ENCODE measurements at places on chromosomes 4 and X.

DNA sequence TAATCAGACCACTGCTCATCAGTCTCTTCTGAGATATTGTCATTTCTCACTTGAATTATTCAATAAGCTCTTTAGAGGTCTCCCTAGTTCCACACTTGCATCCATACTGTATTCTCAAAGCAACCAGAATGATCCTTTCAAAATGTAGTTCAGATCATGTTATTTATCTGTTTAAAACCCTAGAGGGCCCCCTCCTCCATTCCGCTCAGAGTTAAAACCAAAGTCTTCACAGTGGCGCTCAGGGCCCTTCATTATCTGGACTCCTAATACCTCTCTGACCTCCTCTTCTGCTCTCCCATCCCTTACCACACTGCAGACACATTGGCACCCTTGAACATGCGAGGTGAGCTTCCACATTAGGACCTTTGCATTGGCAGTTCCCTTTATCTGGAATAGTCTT is 32.7 kb upstream of the HPGDS start:
- no peak for DNase-seq

DNA sequence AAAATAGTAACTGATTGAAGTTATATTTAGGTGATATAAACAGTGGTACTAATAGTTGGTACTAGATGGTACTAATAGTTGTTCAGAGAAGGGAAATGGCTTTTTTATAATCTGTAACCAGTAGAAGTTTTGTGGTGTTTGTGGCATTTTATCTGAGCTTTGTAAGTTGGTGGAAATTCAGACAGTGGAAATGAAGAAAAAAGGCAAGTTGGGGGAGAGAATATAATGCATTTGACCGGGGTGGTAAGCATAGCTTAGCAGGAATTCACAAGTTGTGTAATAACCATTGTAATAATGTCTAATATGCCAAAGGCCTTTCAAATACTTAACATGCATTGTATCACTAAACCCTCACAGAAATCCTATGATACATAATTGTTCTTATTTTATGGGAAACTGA is 36.3 kb downstream of the DTHD1 start:
- DNase-seq: no peak

DNA sequence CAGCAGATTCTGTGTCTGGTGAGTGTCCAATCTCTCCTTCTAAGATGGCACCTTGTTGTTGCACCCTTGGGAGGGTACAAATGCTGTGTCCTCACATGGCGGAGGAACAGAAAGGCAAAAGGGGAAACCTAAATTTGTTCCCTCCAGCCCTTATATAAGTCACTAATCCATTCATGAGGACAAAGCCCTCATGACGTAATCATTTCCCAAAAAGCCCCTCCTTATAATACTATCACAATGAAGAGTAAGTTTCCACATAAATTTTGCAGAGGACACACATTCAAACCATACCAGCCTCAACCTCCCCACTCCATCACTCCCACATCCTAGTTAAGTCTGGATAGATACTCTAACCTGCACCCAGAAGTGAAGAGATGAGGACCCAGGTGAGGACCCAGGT is 63.1 kb downstream of the USP38 start:
- DNase-seq: no peak

DNA sequence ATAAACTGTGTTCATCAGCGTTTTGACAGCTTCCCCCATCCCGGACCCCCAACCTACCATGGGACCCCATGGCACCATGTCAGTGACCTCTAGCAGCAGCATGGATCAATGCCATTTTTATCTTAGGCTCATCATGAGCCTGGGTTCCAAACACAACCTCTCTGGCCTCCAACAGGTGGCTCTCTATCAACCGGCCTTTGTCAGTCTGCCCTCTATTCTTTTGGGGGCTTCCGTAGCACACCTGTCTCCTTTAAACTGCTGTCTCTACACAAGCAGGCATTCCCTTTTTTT is 721 bp upstream of the TMEM150C start:
- no peak for DNase-seq

DNA sequence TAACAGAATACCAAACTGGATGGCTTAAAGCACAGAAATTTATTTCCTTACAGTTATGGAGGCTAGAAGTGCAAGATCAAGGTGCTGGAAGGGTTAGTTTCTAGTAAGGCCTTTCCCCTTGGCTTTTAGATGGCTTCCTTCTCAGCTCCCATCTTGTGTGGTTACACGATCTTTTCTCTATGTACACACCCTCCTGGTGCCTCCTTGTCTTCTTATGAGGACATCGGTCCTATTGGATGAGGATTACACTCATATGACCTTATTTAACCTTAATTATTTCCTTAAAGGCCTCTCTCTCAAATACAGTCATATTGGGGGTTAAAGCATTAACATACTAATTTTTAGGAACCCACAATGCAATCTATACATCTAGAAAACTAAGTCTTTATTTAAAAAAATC is 787.9 kb upstream of the GALNTL6 start:
- no peak for DNase-seq

DNA sequence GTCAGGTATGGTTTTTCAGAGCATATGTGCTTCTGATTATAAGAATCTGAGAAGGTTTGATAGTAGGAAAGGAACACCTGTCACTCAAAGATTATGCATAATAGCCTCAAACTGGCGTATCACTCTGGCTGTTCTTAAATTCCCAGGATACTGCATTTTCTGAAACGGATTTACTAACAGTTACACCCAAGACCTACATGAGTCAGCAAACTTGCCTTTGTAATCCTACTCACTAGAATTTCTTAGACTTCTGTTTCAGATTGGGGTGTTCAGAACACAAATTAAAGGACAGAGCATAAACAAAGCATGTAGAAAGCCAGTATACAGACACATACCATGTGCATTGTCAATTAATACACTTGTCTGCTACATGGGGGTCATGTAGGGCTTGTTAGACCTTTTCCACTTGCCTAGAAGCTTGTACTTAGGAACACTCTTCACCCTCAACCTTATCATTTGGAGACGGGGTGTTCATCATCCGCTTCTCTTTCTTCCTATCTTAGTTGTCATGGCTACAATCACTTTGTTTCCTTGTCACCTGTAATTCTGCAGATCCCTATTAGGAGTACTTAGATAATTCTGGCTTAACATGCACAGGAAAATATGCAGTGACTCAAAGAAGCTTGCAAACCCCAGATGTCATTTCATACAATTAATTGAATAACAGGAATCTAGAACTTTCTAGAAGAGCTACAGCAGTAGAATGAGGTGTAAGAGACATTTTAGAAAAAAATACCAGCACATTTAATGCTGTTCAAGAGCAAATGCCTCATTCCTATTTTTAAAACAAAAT is 593.0 kb upstream of the TENM3 start:
- DNase-seq: no peak

DNA sequence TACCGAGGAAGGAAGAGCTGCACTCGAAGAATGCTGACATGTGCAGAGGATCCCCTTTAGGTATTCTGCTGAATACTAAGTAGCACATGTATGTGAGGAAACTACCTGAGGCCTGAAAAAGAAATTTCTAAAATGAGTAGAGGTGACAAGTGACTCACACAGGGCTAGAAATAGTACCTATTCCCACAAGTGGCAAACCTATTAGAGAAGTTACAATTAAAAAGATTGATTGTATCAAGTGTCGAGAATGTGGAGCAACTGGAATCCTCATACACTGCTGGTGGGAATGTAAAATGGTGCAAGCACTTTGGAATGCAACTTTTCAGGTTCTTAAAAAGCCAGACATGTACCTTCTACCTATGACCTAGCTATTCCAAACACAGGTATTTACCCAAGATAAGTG is 47.4 kb downstream of the CCSER1 start:
- DNase-seq: no peak

All from effector memory CD8-positive, alpha-beta T cell (primary cell).